ENCODE measurements at places on chromosomes 3 and 15.

GRCh38 chr3:121943431-121943830 is 49.2 kb downstream of the SLC15A2 start:
- no peak for DNase-seq

DNA sequence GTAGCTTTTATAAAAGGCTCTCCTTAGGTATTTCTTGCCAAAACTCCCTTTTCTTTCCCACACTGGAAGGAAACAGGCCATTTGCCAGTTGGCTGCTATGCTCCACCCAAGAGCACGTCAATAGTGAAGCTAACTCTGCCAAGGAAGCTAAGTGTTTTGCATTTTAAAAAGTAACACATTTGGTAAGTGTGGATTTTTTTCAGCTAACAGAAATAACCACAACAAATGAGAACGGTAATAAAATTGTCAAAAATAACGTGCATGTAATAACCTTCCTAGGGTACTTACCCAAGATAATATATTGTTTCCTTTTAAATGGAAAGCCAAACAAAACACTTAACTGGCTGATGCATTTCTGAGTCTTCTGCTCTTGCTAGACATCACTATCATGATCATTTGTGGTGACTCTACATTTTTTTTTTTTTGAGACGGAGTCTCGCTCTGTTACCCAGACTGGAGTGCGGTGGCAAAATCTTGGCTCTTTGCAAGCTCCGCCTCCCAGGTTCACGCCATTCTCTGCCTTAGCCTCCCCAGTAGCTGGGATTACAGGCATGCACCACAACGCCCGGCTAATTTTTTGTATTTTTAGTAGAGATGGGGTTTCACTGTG is 4.6 kb downstream of the DPP8 start:
- DNase-seq = peak; percentile 6

DNA sequence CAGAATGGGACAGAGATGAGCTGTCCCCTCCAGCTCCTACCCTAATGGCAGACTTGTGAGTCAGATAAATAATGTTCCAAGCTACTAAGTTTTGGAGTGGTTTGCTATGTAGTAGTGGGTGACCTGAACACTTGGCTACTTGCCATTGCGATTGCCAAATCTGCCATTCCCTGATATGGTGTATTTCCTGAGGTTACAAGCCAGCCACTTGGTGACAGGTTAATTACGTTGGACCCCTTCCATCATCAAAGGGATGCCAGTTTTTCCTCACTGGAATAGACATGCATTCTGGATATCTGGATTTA is 33.6 kb downstream of the MORF4L1 start:
- no peak for DNase-seq

DNA sequence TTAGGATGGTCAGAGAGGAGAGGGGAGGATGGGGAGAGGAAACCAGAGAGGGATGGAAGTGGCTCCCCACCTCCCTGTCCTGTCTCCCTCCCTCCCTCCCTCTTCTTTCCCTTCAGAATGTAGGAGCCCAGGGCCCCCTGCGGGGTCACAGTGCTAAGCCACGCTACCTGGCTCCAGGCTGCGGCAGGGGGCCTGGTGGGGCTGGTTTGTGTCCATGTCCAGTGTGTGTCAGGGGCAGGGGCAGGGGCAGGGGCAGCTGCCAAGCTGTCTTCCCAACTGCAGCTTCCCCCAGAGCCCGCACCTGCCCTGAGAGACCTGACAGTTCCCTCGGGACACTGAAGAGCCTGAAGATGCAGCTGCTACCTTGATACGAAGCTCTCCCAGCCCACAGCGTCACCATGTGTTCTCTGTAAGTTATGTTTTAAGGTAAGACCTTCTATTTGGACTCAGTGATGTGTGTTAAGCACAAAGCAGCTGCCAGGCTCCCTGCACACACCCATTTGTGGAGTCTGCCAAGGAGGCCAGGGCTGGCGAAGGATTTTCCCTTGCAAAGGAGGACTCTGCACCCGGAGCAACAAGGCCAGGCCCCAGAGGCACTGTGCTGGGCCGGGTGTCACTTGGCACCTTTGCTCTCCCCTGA is 121.8 kb upstream of the SMAD3 start:
- no peak for DNase-seq

DNA sequence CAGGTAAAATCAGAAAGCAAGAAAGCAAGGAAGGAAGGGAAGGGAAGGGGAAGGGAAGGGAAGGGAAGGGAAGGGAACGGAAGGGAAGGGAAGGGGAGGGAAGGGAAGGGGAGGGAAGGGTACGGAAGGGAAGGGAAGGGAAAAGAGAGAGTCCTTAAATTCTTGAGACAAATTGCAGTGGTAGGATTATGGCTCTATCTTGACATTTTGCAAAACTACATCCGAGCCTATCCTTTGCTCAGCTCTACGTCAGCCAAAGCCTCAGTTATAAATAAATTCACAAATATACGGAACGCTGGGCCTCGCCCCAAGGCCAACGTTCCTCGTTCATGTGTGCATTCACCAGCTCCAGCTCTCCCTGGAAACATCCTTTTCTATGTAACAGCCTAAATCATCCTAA is 25.5 kb upstream of the HES1 start:
- no peak for DNase-seq

GRCh38 chr3:186998937-186999368 is 68.6 kb downstream of the ST6GAL1 start:
- no peak for DNase-seq

GRCh38 chr3:97914388-97914787 is 57.8 kb downstream of the RIOX2 start:
- DNase-seq = no peak

- DNase-seq = no peak
Observed at GRCh38 chr15:91473894-91474545, 374.0 kb downstream of the SV2B start.

GRCh38 chr3:134677196-134677986 is 26.6 kb upstream of the KY start:
- DNase-seq = peak; percentile 19

GRCh38 chr3:48684054-48684349 is 1.7 kb downstream of the NCKIPSD start:
- DNase-seq = no peak

DNA sequence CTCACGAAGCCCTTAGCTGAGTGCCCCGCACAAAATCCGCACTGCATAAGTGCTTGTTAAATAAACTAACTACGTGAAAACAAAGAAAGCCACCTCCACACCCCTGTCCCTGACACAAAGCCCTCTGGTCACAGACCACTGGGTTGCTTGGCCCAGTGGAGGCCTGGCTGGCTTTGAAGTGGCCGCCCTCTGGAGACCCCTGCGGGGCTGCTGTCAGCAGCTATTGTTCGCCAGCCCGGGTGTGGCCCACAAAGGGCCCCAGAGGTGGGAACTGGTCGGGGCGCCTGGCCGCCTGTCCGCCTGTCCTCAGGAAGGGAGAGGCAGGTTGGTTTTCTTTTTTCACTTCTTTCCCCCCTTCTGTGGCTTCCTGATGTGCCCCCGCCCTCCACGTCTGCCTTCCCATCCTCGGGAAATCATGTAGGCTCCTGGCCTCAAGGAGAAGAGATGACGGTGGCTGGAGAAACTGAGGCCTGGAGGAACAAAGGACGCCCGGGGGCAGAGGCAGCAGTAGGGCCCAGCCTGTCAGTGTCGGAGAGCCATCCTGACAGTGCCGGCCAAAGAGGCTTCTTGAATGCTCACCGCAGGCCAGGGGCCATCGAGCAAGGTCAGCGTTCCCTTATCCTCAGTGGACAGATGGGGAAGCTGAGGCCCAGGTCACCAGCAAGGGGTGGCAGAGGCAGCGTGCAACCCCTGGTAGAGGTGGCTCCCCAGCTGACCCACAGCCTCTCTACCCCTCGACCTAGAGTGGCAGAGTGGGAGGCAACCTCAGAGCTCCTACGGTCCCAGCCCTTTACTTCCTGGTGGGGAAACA is 61.1 kb downstream of the SLC6A6 start:
- no peak for DNase-seq

- peak; percentile 10 for DNase-seq
Observed at GRCh38 chr3:143991713-143992112, 20.1 kb downstream of the DIPK2A start.

- DNase-seq = no peak
Observed at GRCh38 chr15:41932101-41932500, 38.2 kb upstream of the SPTBN5 start.

- no peak for DNase-seq
Observed at GRCh38 chr3:88810455-88810854, 297.0 kb upstream of the EPHA3 start.

DNA sequence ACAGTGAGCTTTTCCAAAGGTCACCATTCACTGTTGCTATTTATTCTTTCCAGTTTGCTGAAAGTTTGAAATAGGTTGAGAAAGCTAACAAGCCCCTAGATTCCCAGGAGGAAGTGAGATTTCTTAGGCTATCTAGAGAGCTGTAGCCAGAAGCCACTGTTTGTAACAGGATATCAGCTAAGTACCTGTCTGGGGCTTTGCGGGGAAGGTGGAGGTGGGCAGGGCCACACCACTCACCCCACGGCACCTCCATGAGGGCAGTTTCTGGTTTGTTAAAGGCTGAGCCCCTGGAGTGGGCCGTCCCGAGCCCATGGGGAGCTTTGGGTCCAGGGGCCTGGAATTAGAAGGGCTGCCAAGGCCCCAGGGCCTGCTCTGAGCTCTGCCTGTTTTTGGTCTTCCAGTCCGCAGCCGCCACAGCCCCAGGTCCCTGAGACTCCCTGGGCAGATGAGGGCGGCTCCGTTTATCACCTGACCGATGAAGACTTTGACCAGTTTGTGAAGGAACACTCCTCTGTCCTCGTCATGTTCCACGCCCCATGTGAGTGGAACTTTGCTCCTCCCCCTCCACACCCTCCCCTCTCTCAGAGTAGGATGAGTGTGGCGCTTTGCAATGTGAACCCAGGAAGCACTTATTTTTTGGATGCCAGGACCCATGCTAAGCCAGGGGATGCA is 63.4 kb downstream of the PDIA5 start:
- DNase-seq = no peak

GRCh38 chr15:73572296-73572695 is 60.9 kb downstream of the NPTN start:
- no peak for DNase-seq

DNA sequence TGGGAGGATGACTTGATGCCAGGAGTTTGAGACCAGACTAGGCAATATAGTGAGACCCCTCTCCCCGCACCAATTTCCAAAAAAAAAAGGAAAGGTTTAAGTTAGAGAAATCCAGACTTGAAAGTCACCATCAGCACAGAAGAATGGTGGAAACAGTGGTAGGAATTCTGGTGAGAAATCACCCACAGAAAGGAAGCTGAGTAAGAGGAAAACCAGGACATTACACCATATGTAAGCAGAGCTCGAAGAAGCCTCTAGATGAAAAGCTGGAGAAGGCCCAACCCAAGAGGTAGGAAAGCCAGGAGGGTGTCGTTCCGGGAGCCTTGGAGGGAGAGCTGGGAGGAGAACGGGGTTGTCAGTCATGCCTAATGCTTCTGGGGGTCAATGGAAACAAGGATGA is 40.5 kb downstream of the RASGRP1 start:
- no peak for DNase-seq

- DNase-seq = no peak
Observed at GRCh38 chr15:71648095-71648494, 162.3 kb upstream of the NR2E3 start.

DNA sequence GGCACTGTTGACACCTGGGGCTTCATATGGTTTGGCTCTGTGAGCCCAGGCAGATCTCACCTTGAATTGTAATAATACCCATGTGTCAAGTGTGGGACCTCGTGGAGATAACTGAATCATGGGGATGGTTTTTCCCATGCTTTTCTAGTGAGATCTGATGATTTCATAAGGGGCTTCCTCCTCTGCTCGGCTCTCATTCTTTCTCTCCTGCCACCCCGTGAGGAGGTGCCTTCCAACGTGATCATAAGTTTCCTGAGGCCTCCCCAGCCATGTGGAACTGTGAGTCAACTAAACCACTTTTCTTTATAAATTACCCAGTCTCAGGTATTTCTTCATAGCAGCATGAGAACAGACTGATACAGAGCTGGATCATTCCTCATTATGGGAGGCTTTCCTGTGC is 655.9 kb upstream of the ADAMTS9 start:
- no peak for DNase-seq

GRCh38 chr3:151016478-151016795 is 43.9 kb upstream of the CLRN1 start:
- DNase-seq = peak; percentile 27

GRCh38 chr3:190863119-190863465 is 598 bp upstream of the GMNC start:
- DNase-seq = no peak

- no peak for DNase-seq
Observed at GRCh38 chr15:57663262-57663661, 43.3 kb upstream of the POLR2M start.

- no peak for DNase-seq
Observed at GRCh38 chr15:51460796-51461195, 119.3 kb downstream of the GLDN start.

GRCh38 chr3:181581656-181582055 is 130.1 kb upstream of the SOX2 start:
- DNase-seq = no peak

- no peak for DNase-seq
Observed at GRCh38 chr3:124532071-124532470, 198.2 kb upstream of the UMPS start.

GRCh38 chr15:63469190-63469589 is 35.2 kb upstream of the USP3 start:
- no peak for DNase-seq

DNA sequence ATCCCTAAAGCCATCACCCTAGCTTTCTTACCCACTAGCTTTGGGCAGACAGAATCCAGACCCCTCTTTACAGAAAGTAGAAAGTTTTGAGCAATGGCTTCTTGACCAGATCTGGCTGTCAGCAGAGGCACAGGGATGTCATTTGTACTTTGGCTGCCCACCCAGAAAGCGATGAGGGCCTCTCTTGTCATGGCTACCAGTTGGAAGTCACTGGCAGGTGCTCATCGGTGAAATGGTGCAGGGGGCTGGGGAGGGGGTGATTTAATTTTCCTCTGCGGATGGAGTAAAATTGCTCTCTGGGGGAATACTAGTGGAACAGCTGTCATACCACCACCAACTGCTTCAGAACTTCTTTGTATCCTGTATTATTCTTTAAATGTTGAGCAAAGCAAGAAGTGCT is 393.7 kb downstream of the LSAMP start:
- DNase-seq = no peak

DNA sequence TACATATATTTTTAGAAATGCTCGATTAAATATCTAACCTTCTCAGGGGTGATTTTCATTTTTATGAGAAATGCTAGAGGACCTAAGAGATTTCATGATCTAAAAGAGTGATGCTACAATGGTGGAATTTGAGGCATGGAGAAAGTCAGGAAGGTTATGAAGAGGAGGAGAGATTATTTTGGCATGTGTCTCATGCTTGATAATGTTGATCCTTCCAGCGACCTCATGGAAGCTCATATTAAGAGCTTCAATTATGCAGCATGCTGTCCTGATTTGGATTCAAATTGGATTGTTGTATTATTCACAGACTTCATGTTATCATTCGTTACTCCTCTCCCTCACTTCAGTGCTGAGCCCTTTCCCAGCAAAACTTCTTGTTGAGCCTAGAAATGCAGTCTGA is 112.5 kb downstream of the RAP2B start:
- no peak for DNase-seq

GRCh38 chr3:40584625-40585189 is 59.9 kb downstream of the ZNF621 start:
- peak; percentile 88 for DNase-seq
